ENCODE measurements at places on chromosomes 3 and 15. TPM values are rescaled to one million over a fixed set of nuclear protein-coding genes. Genes with fewer than 3 reads are reported as not detected.
A peak's percentile ranks its signal among the peaks of the same experiment; 100 is the strongest.

- DNase-seq = no peak
Observed at GRCh38 chr15:33675246-33675645, 293.1 kb upstream of the CHRM5 start.

DNA sequence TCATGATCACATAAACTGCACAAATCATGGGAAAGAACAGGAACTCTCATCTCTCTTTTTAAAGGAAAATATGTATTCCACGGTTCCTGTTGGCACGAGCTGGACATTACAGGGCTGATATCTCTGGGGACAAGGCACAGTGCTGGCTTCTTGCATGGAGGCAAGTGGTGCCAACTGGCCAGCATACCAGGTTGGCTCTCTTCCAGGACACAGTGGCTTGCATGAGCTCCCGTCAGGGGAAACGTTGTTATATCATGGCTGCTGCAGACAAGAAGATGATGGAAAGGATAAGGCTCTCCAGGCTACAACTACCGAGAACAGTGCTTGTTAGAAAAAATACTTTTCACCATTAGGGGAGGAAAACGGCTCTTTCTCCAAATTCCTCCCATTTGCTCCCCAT is 283.9 kb downstream of the RORA start:
- DNase-seq = no peak

DNA sequence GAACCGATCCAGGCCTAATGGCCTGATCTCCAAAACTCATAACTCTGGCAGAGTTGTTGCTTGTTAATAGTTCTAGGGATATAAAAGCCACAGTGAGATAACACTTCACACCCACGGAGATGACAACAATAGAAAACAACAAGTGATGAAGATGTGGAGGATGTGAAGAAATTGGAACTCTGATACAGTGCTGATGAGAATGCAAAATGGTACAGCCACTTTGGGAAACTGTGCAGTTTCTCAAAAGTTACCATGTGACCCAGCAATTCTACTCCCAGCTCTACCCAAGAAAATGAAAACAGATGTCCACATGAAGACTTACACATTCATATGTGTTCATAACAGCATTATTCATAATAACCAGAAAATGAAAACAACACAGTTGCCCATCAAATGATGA is 3.8 kb downstream of the CMTM7 start:
- no peak for DNase-seq

DNA sequence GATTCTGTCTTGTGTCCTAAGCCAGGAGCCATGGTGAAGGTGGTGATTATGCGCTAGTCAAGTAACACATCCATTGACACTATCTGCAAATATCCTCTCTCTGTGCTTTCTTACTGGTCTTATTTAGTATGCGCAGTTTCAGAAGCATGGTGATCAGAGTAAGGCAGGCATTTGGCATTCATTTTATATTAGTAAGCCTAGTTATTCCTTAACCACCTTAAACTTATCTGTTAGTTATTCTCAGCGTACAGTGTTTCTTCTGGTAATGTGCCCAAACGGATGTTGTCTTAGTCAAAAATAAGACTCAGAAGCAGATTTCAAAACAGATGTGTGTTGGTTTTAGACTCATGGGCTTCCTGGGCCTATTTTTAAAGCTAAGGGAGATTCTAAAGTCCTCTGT is 329.2 kb downstream of the GRM7 start:
- no peak for DNase-seq

- no peak for DNase-seq
Observed at GRCh38 chr3:159005137-159005536, 203.3 kb downstream of the MFSD1 start.

DNA sequence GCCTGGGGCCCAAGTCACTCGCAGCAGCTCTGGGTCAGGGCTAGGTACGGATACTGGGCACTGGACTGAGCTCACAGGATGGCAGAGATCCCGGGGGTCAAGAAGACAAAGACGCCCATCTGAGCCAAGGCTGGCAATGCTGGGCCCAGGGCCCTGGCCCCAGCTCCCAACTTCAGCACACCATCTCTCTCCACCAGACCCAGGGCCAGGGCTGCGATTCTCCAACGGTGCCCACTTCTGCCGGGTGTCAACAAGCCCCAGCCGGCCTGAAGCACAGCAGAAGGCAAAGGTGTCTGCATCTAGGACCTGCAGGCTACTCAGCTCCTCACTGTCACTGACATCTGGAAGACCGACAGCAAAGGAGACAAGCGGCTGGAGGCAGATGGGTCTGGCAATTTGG is 8.6 kb downstream of the WDR73 start:
- DNase-seq = no peak

DNA sequence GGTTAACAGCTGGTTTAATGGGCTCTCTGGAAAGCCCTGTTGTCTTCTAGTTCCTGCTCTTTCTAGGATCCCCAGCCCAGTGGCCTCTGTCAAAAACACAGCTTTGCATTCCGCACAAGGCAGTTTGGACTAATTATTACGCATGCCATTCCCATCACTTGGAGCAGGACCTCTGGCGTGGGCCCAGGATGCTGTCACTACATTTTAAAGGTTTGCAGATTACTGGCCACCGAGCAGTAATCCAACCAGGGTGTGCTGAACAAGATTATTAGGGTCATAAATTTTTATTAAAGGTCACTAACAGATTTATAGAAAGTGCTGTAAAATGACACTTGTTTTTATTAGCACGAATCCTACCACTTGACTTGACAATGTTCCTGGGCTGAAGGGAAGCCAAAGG is 143.6 kb upstream of the SLC6A11 start:
- peak; percentile 63 for DNase-seq

DNA sequence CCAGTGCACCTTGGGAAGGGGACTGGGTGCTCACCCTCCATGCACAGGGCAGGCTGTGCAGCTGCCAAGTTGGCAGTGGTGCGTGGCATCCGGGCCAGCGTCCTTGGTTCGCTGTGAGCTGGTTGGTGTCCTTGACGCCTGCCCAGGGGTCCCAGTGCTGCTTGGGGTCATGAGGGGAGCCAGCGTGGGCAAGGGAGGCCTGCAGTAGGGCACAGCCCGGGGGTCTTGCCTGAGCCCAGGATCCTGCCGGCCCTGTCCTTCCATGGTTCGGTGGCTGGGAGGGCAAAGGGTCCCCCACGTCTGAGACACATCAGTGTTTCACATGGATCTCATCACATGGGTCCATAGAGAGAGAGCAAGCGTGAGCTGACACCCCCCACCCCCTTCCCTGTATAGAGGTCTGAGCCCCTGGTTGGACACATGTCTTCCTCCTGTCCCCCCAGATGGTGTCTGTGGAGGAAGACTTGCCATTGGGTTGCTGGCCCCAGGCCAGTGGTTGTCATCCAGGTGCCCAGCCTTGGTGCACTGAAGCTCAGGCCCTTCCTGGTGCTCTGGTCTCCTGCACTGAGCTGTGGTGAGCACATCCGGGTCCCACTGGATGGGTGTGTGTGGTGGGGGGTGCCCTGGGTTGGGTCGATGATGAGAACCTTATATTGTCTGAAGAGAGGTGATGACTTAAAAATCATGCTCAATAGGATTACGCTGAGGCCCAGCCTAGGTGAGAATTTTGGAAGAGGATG is 232.3 kb downstream of the SNRPN start:
- DNase-seq = no peak

DNA sequence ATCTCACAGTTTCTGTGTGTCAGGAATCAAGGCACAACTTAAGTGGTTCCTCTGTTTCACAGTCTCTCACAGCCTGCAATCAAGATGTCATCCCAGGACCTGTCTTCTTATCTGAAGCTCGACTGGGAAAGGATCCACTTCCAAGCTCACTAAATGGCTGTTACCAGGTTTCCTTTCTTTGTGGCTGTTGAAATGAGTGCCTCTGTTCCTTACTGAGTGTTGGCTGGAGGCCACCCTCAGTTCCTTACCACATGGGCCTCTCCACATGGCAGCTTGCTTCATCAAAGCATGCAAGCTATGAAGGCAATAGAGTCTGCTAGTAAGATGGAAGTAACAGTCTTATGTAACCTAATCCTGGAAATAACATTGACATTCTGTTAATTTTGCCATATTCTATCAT is 174.0 kb downstream of the ERC2 start:
- DNase-seq = no peak

DNA sequence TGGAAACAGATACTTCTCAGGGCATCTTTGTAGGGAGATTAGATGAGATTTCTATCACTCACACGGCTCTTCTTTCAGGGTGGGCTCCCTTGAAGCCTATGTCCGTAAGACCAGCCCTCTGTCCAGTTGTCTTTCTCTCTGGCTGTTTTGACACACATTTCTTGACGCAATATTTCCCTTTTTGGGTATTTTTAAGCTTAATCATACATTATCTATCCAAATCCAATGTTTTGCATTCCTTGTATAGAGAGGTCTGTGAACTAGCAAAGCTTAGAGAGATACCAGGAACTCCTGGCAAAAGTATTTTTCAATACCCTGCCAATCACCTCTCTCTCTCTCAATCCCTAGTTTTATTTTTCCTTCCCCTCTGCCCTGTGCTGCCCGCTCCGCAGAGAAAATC is 79.3 kb downstream of the EOMES start:
- no peak for DNase-seq

DNA sequence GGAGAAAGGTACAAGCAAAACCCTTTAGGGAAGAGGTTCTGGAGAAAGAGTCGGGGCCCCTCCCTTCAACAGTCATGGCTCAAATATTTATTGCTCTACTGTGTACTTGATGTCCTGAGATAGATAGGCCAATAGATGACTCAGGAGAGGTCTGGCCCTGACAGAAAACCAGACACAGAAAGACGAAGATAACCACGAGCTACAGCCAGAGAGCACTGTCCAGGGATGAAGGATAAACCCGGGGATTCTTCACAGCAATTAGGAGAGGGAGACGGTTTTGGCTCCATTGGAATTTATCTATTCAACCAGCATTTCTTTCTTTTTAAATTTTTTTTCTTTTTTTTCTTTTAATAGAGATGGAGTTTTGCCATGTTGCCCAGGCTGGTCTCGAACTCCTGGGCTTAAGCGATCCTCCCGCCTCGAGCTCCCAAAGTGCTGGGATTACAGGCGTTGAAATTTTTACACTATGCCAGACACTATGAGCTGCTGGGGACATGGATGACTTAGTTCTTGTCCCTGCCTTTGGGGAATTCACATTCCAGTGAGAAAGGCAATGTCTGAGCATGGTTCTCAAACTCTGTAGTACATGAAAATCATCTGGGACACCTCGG is 4.6 kb upstream of the CIDEC start:
- no peak for DNase-seq

- DNase-seq = no peak
Observed at GRCh38 chr15:57646087-57646486, 54.4 kb downstream of the MYZAP start.

- DNase-seq = no peak
Observed at GRCh38 chr3:24763393-24763792, 268.7 kb upstream of the THRB start.

- DNase-seq = peak; percentile 69
Observed at GRCh38 chr3:48661501-48662144, 1.1 kb downstream of the CELSR3 start.

GRCh38 chr3:71955240-71956068 is 170.5 kb upstream of the PROK2 start:
- DNase-seq = peak; percentile 81

DNA sequence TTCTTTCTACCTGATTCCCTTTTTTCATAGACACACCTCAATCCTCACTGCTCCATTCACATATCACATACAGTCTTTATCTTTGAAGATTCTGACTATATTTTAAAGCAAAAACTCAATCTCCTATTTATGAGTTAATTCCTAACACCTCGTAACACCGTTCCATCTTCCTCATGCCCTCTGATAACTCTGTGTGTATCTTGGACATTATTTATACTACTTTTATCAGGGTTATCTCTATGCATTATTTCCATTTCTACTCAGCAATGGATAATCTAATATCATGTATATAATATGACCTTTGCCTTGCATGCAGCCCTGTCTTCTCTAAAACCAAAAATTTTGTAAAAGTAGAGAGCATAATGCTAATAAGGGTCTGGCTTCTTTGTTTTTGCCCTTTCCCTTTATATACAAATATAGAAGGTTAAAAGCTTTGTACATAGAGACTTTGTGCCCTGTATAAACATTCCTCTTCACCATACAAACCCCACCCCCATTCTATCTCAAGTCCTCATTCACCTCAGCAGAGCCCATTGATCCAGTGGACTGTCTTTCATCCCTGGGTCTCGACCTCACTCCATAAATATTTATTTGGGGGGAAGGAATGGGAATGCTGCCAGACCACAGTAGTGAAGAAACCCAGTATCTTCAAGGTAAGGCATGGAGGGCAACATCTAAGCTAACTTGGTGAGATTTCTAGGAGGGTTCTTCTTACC is 21.8 kb downstream of the TRIM42 start:
- no peak for DNase-seq

DNA sequence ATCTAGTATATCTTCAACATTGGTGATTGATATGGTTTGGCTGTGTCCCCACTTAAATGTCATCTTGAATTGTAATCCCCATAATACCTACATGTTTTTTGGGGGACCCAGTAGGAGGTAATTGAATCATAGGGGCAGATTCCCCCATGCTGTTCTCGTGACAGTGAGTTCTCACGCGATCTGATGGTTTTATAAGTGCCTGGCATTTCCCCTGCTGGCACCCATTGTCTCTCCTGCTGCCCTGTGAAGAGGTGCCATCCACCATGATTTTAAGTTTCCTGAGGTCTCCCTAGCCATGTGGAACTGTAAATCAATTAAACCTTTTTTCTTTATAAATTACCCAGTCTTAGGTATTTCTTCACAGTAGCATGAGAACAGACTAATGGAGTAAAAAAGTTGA is 1094.6 kb downstream of the ROBO2 start:
- DNase-seq = no peak

DNA sequence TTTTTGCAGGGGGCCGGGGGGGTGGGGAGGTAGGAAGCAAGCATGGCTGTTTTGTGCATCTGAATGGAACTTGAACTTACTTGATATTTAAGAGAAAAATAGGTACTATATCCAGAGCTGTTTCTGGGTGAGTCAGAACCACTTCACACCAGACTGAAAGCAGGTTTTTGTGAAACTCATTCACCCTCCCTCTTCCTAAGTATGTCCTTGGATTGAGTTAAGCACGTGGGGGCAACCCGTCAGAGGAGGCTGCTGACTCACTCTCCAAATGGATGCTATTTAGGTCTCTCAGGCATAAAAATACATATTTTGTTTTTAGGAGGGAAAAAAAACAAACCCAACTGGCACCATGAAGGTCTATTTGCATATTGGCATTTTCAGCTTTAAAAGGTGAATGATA is 270.3 kb downstream of the RYR3 start:
- DNase-seq = no peak

DNA sequence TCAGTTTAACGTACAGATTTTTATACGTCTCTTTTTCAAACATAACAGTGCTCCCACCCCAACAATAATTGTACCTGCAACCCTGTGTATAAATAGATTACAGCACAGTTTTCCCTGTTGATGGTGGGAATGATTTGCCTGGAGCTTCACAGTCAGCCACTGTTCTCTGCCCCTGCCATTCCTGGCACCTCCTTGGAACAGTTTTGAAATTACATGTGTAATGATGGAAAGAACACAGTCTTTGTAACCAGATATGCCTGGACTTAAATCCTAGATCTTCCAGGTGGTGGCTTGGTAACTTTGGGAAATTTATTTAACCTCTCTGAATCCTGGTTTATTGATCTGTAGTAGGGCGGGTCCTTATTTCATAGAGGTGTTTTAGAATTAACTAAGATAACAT is 27.0 kb downstream of the CRYBG3 start:
- DNase-seq = no peak

Gene ANKUB1
- 0.46 TPM for polyA plus RNA-seq

Gene LSAMP
- polyA plus RNA-seq = 14.7 TPM

Gene CORO2B
- 25.3 TPM for polyA plus RNA-seq

Gene NECTIN3
- 34.5 TPM for polyA plus RNA-seq

Gene MAPKBP1
- 17.9 TPM for polyA plus RNA-seq

Gene NCEH1
- 5.9 TPM for polyA plus RNA-seq

Gene ALDH1L1
- polyA plus RNA-seq = 50.8 TPM

Gene ANKDD1A
- 5.3 TPM for polyA plus RNA-seq

Gene SYNPR
- polyA plus RNA-seq = 0.11 TPM

Gene CFAP100
- 1.1 TPM for polyA plus RNA-seq

Gene NDUFB4
- polyA plus RNA-seq = 170 TPM

Gene LMLN
- polyA plus RNA-seq = 9.3 TPM

Gene CDHR4
- not detected for polyA plus RNA-seq

Measured in renal cortex interstitium (tissue), 15 donors.